A549 treated with CpdA at 1 μM for 4 hours (cell line): ENCODE measurements at places on chromosomes 11 and 22. TPM values are rescaled to one million over a fixed set of nuclear protein-coding genes. Genes with fewer than 3 reads are reported as not detected.

Gene OR8D1
- not detected in 5 replicates for total RNA-seq

Gene MRPL23
- 147 to 160 TPM (median 156 TPM) in 5 replicates for total RNA-seq

Gene SCGB2A2
- not detected in 5 replicates for total RNA-seq

Gene NNMT
- total RNA-seq, result 132 to 160 TPM (median 151 TPM) in 5 replicates

Gene DEFB131B
- not detected in 5 replicates for total RNA-seq

Gene PACSIN3
- total RNA-seq, result 25.8 to 36.2 TPM (median 30.0 TPM) in 5 replicates

Gene OR4C3
- total RNA-seq, result not detected in 5 replicates

Gene OR52A5
- total RNA-seq, result not detected in 5 replicates

Gene IL17REL
- total RNA-seq, result not detected in 5 replicates

Gene TNNT3
- not detected in 5 replicates for total RNA-seq
